ENCODE measurements at places on chromosomes 16 and 17.

GRCh38 chr16:76207270-76207669 is 69.9 kb upstream of the CNTNAP4 start:
- no peak for DNase-seq

- DNase-seq, result no peak
Measured at GRCh38 chr16:88710556-88710955, 4.3 kb downstream of the CTU2 start.

DNA sequence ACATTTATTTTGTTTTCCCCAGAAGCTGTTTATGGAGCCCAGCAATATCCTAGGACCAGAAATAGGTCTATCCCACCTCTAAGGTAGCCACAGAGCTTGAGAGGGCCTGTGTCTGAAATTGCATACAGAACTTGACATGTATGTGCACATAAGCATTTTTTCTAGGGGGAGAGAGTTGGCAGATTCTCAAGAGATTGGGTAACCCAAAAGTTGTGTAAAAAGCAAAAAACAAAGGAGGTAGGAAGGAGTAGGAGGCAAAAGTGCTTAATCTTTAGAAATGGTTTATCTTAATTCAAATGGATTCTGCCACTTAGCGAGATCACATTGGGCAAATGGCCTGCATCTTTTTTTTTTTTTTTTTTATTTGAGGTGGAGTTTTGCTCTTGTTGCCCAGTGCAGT is 3.5 kb downstream of the PLK1 start:
- peak; percentile 67 for DNase-seq

GRCh38 chr17:51830451-51830850 is 328.1 kb downstream of the CA10 start:
- no peak for DNase-seq

GRCh38 chr17:43471585-43472160 is 12.1 kb upstream of the DHX8 start:
- DNase-seq, result no peak

GRCh38 chr16:70576431-70577255 is 53.0 kb downstream of the SF3B3 start:
- peak; percentile 98 for DNase-seq

- DNase-seq, result no peak
Measured at GRCh38 chr16:84524346-84524920, 20.0 kb upstream of the MEAK7 start.

DNA sequence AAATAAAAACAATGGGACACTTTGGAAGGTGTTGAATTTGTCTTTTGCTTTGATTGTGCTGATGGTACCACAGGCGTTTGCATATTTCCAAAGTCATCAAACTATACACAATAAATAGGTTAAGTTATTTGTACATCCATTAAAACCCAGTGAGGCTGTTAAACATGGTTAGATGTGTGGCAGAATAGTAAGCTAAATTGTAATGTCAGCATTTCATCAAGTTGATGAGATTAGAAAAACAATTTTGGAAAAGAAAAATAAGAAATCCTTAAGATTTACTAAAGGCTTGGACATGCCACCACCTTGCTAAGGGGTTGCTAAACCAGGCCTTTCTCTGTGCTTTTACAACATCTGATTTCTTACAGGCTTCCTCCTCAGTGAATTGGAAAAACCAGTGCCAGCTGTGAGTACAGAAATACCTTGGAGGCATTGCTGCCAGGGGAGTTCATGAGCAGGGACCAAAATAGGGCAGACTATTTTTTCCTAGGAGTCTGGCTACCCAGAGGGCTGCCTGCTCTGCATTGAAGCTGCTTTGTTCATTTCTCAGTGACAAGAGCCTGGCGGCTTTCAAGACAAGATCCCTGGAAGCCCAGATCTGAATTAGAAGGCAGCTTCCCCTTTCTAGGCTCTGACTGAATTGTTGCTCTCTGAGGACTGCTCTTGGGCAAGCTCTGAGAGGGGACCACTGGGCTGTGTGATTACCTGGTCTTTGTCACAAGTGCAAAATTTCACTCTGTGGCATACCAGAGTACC is 43.4 kb upstream of the CA10 start:
- no peak for DNase-seq

GRCh38 chr17:43517615-43518386 is 28.3 kb downstream of the ETV4 start:
- no peak for DNase-seq

- no peak for DNase-seq
Measured at GRCh38 chr17:13521784-13522183, 79.9 kb downstream of the HS3ST3A1 start.

DNA sequence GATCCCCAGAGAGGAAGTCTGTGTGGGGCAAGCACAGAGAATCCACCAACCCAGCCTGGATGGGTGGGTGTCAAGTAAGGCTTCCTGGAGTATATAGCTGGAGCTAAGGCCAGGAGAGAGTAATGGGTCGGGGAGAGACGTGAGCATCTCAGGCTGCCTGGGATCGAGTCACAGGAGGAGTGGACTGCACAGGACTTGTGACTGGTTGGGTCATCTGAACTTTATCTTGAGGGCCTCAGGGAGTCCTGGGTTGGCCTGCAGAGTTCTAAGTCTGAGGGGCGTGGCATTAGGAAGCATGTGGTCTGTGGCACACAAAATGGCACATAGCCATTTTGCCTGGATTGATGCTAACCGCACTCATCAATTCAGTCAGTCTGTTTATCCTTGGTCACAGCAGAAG is 1.5 kb downstream of the PLA2G15 start:
- peak; percentile 32 for DNase-seq
